SK-MEL-5 (cell line): ENCODE measurements at places on chromosomes 4 and X.
A peak's percentile ranks its signal among the peaks of the same experiment; 100 is the strongest.

DNA sequence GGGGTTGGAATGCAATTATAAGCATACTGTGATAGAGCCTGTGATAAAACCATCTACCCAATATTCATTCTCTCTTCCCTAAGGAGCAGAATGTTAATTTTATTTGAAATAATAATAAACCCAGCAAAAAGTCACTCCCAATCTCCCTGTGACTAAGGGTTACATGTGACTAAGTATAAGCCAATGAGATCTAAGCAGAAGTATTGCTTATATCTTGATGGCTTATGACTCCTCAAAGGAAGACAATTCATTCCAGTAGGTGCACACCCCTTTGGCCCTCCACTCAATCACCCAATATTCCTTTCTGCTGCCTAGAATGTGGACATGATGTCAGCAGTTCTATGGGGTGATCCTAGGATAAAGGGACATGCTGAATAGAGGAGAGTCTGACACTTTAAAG is 224.6 kb downstream of the ADAMTS3 start:
- DNase-seq, result no peak

DNA sequence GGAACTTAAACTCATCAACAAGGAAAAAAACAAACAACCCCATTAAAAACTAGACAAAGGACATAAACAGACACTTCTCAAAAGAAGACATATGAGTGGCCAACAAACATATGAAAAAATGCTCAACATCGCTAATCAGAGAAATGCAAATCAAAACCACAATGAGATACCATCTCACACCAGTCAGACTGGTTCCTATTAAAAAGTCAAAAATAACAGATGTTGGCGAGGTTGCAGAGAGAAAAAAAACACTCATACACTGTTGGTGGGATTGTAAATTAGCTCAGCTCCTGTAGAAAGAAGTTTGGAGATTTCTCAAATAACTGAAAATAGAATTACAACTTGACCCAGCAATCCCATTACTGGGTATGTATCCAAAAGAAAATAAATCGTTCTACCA is 28.7 kb downstream of the APLN start:
- DNase-seq, result no peak

GRCh38 chr4:1748465-1748995 is 27.2 kb downstream of the TACC3 start:
- DNase-seq, result peak; percentile 65

DNA sequence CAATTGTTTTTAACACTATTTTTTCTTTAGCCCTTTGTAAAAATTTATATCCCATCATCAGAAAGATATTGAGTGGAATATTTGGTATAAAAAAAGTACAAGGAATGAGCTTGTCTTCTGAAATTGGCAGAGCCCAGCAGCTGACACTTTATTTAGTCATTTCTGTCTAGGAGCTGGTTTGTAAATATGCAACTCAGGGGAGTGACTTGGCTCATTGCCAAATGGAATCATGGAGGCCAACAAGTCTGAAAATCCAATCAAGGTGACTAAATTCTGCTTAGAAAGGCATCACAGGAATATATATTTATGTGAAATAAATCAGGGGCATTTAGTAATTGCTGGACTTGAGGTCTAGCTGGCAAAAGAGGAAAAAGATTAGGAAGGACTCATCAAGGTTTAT is 74.4 kb downstream of the OTC start:
- DNase-seq, result no peak

- DNase-seq, result no peak
Measured at GRCh38 chr4:98639108-98639507, 19.3 kb downstream of the TSPAN5 start.

GRCh38 chrX:156008915-156009314 is 11.4 kb downstream of the IL9R start:
- DNase-seq, result no peak
